ENCODE measurements at places on chromosomes 2 and 18. TPM values are rescaled to one million over a fixed set of nuclear protein-coding genes. Genes with fewer than 3 reads are reported as not detected.

CRYBA2 gene
- polyA plus RNA-seq, result not detected

TRAK2 gene
- 37.7 TPM for polyA plus RNA-seq

ZC3H6 gene
- 9.9 TPM for polyA plus RNA-seq

CNDP1 gene
- 1.3 TPM for polyA plus RNA-seq

MATN3 gene
- 4.3 TPM for polyA plus RNA-seq

ABCG8 gene
- polyA plus RNA-seq, result 0.75 TPM

GPD2 gene
- 17.9 TPM for polyA plus RNA-seq

RIT2 gene
- not detected for polyA plus RNA-seq

TMEM169 gene
- 14.8 TPM for polyA plus RNA-seq

STON1 gene
- 33.1 TPM for polyA plus RNA-seq

CD302 gene
- polyA plus RNA-seq, result 13.4 TPM

APOB gene
- 1.5 TPM for polyA plus RNA-seq

ERBB4 gene
- polyA plus RNA-seq, result 54.7 TPM

IFT172 gene
- polyA plus RNA-seq, result 46.0 TPM

SPEG gene
- 12.7 TPM for polyA plus RNA-seq

MAP3K19 gene
- polyA plus RNA-seq, result 0.32 TPM

SNRNP200 gene
- 193 TPM for polyA plus RNA-seq

PSMG2 gene
- polyA plus RNA-seq, result 77.4 TPM

DQX1 gene
- 0.14 TPM for polyA plus RNA-seq

ABCG5 gene
- 0.44 TPM for polyA plus RNA-seq

POLR1A gene
- polyA plus RNA-seq, result 21.0 TPM

ADAM23 gene
- polyA plus RNA-seq, result 6.1 TPM

RGPD4 gene
- 0.03 TPM for polyA plus RNA-seq

PPM1G gene
- 84.3 TPM for polyA plus RNA-seq

PLCD4 gene
- polyA plus RNA-seq, result 9.9 TPM

IL36G gene
- polyA plus RNA-seq, result not detected

MAPRE3 gene
- 12.6 TPM for polyA plus RNA-seq

ALLC gene
- not detected for polyA plus RNA-seq

SERPINB3 gene
- 0.14 TPM for polyA plus RNA-seq

KCNG2 gene
- polyA plus RNA-seq, result not detected

FOXD4L1 gene
- polyA plus RNA-seq, result 0.39 TPM

TCF23 gene
- polyA plus RNA-seq, result 0.78 TPM

GALNT5 gene
- 0.50 TPM for polyA plus RNA-seq

All from renal cortex interstitium (tissue), 15 donors.